ENCODE measurements at places on chromosomes 1 and 21.

DNA sequence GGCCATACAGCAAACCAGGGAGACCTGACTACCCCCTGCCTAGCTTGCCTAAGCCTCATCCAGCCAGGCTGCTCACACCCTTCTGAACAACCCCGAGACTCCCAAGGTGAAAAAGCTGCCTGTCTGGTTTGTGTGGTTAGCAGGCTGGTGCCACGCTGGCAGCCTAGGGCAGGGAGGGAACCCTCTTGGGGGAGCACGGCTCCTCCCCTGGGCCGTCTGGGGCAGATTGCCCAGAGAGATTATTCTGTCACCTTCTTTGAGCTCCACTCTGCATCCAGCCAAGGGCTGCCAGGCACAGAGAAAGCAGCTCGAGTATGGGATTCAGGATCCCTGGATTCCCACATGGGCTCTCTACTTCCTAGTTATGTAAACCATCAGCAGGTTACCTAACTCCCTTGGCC is 27.5 kb upstream of the TCEA3 start:
- DNase-seq, result no peak

DNA sequence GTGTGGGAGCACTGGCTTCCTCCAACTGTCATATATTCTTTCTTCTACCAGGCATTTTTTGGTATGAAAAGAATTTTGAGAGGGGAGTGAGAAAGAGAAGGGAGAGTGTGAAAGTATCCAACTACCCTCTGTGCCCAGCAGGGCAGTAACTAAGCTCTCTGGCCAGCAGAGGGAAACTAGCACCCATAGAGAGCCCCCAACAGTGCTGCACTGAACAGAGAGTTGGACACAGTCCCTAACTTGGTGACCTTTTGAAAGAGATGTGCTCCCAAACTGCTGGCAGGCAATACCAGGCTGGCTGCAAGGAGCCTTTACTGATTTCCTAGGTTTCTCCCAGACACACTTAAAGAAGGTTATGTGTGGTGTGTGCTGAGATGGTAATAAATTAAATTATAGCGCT is 118.8 kb upstream of the PBX1 start:
- DNase-seq, result peak; percentile 11

DNA sequence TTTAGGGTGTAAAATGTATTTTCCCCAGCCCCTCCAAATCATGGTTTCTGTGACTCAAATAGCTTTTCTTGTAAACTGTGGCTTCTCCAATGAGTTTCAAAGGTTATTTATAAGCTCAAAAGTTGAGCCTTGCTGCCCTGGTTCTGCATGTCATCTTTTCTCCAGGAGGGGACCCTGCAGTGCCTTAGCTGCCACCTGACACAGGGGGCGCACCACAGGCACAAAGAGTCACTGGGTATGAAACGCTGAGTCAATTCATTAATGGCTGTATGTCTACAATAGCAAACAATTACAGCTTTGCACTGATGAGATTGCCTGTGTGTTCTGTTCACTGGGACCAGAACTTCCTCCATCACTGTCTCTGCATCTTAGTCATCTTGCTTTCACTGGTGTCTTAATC is 100.8 kb downstream of the PCP4 start:
- no peak for DNase-seq

DNA sequence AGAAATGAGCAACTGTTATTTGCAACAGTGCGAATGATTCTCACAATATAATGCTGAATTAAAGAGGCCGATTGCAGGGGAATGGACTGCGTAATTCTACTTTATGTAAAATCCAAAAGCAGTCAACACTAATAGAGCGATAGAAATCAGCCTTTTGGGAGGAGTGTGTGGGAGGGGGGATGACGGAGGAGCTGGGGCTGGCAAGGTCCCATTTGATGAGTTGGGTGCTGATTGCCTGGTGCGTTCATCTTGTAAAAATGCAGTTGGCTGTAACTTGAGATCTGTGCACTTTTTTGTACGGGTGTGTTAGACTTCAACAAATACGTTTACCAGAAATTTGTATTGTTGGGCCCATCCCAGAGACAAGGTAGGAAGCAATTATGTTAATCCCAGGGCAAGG is 20.7 kb downstream of the TNFRSF8 start:
- no peak for DNase-seq

DNA sequence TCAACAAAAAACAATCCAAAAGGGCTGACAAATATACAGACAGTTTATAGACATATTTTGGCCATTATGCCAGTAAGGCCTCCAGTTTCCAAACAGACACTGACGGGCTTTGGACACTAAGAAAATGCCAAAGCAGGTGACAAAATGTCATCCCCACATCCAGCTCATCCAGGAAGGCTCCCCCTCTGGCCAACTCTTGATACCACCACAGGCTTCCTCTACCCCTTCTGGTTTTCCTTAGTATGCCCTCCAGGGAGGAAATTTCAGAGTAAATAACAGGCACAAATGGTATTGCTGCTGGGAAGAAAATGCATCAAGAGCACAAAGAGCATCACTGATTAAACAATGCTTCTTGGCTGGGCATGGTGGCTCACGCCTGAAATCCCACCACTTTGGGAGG is 225.3 kb downstream of the VAV3 start:
- no peak for DNase-seq
